T-helper 2 cell treated with Interferon-gamma antibody and Interleukin-4, amounts not matched to agents 100 ng/mL and 5 ng/mL, for 36 hours (primary cell): ENCODE measurements at places on chromosomes 2 and 18. TPM values are rescaled to one million over a fixed set of nuclear protein-coding genes. Genes with fewer than 3 reads are reported as not detected.

RGPD3 gene
- total RNA-seq, result 0.20 and 0.30 TPM in 2 replicates

UGT1A4 gene
- not detected in 2 replicates for total RNA-seq

EVX2 gene
- total RNA-seq, result not detected in 2 replicates

TET3 gene
- 19.2 and 20.2 TPM in 2 replicates for total RNA-seq

SERPINB12 gene
- total RNA-seq, result not detected in 2 replicates

CFAP210 gene
- total RNA-seq, result not detected in 2 replicates
